Stimulated activated CD4-positive, alpha-beta T cell treated with anti-CD3 and anti-CD28 coated beads, Interleukin-1b, Interleukin-23, amount 100 ng/mL, for 24 hours (primary cell): ENCODE measurements at places on chromosomes 4 and X.
A peak's percentile ranks its signal among the peaks of the same experiment; 100 is the strongest.

DNA sequence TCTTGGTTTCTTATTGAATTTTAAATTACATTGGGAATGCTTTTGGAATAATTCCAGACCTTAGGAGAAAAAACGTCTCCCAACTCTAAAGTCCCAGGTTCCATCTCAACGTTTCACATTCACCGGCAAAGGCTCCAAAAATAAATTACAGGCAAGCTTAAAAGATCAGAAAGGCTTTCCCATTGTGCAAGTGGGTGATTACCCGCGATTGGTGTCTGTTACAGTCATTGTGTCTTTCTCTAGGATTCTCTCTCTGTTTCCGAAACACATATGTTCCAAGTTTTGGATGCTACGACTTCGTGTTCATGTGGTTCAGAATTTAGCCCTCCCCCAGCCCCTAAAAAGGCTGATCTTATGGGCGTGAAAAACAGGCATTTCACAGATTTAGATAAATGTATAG, 41.8 kb downstream of the PALLD start:
- no peak for DNase-seq

DNA sequence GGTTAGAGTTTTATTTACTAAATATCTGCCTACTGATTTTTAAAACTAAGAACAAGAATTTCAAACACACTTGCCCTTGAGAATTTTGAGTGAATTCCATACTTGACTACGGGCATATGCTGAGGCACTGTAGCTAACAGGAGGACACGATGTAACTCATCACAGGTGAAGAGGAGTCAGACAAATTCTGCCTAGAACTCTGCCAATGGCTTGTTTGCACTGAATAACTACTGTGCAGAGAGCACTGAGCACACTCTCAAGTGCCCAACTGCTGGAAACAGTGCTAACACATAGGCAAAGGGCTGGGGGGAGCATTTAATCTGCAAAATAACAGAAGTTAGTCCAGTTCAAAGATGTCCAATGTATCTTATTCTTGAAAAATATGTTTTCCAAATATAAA, 104.4 kb downstream of the WDFY3 start:
- DNase-seq, result no peak

DNA sequence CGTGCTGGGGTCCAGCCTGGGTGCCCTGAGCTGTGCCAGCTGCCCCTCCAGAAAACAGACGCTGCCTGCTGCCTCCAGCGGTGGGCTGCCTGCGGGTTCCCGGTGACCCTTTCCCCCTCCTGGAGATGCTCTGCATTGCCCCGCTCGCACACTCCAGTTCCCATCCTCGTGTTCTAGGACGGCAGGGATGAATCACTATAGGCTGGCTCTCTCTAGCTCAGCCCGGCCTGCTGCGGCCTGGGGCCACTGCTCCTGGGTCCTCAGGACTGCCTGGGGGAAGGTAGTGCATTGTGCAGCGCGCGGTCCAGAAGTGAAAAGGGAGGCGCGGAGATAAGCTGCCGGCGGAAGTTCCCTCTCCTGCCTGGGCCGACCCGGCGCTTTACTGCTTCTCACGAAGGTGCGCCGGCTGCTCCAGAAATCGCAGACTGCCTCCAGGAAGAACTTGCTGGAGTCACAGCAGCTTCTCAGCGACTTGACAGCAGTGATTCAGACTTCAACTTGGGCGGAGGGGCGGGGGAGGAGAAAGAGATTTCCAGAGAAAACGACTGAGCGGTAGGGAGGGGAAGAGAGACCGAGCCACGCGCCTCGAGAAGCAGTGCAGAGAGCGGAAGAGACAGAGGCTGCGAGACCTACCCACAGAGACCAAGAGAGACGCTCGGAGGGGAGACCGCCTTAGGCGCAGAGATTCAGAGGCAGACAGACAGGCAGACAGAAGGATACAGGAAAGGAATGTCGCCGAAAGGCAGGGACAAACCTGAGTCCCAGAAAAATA, 6.7 kb upstream of the MSX1 start:
- DNase-seq, result no peak

DNA sequence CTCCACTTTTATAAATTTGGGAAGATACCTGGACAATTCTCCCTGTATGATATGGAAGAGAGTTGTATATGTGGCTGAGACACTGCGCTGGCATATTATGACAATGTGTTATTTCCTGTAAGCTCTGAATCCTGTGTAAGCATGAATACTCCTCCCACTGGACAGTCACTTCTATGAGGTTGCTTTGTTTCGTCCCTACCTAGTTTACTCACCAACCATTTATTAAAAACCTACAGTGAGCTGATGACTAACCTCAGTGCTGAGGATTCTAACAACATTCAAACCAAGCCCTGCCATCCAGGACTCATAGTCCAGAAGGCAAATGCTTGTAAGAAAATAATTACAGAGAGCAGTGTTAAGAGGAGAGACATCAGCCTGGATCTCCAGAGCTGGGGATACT, 1632.9 kb upstream of the TENM3 start:
- no peak for DNase-seq

- DNase-seq, result no peak
These were observed 745 bp upstream of the IQSEC2 start for GRCh38 chrX:53281963-53282695.

DNA sequence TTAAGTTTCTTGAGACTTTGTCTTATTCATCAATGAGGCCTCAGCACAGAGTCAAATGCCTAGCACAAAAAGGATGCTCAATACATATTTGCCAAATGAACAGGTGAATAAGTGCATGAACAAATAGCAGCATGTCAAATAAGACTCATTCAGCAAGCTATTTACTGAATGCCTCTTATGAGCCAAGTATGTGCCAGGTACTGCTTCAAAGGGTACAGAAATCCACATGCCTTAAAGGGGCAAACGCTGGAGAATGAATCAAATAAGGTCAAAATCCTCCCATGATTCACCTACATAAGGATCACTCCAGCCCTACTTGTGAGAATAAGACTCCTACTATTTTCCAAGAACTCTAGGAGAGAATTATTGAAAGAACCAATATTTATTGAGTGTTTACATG, 260.2 kb upstream of the CPEB2 start:
- no peak for DNase-seq

DNA sequence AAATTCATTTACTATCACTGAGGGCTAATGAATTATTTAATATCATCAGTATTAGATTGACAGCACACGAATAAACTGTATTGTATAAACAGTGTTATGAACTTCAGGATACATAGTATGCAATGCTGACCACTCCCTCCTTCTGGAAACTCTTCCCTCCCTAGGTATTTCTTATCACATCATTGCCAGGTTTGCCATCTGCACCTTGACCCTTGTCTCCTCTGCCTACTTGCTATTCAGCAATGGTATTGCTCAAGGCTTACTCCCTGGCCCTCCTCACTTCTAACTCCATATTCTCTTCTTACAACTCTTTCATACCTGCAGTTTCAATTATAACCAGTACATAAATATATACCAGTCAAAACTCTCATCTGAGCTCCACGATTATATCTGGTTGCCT, 38.9 kb downstream of the ATP8A1 start:
- no peak for DNase-seq

DNA sequence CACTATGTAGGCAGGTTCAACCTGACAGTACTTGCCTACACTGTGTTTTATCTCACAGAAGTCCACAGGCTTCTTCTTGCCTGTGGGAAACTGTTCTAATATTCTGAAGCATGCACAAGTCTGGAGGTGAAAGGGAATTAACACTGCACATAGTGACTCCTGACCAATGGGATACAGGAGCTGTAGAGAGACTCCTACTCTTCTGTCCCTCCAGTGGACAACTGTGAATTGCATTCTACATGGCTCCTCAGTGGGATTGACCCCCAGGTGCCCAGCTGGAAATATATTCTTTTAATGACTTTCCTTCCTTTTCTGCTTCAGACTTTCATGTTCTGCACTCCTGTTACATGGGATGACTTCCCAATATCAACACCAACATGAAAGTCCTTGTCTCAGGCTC, 8.2 kb upstream of the YIPF6 start:
- DNase-seq, result no peak

GRCh38 chr4:89357787-89358186, 50.2 kb upstream of the GPRIN3 start:
- DNase-seq, result no peak

DNA sequence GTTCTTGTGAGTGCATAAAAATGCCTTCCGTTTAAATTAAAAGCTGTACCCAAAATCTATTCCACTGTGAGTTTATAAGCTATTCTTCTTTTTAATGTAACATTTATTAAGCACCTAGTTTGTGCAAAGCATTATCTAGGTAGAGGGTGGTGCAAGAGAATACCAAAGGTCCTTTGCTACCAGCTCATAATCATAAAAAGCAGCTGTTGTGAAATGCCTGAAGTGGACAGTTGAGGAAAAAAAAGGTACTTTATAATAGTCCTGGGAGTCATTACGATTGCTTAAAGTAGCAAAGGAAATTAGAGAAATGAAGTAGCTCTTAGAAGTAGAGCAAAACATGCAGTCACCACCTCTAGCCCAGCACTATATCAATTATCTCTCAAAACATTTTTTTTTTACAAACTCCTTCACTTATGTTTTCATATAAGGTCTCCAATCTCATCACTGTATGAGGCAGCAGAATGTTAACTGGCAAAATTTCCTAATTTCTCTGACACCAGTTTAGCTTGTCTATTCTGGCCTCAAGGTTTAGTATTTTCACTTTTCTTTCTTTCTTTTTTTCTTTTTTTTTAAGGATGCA, 2.1 kb downstream of the MBNL3 start:
- DNase-seq, result no peak

DNA sequence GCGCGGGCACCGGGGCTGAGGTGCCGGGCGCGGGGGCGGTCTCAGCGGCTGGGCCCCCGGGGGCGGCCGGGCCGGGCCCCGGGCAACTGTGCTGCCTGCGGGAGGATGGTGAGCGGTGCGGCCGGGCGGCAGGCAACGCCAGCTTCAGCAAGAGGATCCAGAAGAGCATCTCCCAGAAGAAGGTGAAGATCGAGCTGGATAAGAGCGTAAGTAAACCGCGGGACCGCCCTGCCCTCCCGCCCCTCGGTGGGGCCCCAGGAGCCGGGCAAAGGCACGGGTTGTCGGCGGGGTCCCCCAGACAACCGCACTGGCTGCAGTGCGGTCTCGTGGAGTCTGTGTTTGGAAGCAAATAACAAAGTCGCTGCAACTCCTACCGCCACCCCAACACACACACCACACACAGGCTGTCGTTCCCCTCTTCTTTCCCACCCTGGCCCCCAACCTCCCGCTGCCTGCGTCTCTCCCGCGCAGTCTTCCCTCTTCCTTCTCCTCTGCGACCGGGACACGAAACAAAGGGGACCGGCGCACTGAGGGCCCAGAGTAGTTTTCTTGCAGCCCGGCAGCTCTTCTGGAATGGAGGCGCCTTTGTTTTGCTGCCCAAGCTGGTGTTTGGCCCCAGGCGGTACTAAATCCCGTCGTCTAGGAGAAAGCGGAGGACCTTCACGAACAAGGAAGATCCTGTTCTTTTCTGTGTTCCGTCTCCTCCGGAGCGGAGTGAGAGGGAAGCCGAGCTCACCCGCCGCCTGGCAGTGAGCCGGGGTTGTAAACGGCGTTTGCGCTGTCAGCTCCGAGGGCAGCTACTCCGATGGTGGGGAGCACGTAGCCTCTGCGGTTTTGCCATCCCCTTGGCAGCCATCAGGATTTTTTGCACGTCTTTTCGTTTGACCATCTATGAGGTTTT, 788 bp downstream of the SAP30 start:
- peak; percentile 12 for DNase-seq

- no peak for DNase-seq
These were observed 70.1 kb downstream of the UNC5C start for GRCh38 chr4:95478679-95479078.

GRCh38 chrX:39939678-39940077, 158.1 kb downstream of the BCOR start:
- no peak for DNase-seq

DNA sequence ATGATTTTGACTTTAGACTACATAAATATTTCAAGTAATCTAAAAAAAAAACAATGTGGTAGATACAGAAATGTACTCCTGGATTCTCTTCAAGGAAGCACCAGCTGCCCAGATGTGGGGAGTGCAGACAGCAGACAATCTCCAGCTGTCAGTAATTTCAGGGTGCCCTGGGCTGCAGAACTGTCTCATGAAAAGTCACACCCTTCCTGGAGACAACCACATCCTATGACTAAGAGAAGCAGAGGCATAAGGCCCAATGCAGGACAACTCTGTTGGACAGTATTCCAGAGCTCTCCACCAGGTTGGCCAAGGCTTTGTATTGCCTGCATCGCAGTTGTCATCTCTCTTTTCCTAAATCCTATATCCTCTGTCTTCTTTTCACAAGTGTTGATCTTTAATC, 34.4 kb upstream of the BLTP1 start:
- DNase-seq, result no peak

DNA sequence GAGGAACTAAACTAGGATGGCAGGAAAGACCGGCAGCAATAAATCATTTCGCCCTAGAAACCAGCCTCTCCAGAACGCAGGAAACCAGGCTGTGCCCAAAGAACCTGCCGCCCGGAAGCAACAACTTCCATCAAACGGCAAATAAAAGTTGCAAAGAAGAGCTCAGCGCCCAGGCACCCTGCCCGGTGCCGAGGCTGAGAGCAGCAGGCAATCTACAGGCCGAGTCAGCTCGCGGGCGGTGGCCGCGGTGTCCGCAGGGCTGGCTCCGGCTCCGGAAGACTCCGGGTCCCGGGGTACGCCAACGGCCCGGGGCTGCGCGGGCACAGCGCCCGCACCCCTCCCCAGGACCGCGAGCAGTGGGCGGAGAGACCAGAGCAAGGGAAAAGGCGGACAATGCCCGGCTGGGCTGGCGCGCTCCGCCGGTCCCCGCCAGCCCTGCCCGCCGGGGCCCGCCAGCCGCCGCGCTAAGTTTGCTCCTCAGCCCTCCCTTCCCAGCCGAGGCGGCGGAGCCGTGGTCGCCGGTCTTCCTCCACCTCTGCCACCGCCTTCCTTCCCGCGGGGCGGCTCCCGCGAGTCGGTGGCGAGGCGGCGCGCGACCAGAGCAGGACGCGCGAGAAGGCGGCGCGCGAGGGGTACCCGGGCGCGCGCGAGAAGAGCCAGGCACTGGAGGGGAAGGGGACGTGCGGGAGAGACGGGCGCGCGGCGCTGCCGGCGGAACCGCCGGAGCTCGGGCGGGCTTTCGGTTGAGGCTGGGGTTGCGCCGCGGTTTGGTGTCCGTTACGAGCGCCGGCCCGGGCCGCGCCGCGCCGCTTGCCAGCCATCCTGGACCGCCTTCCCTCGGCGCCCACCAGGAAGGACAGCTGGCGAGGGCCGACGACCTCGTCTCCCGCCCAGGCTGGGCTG, 733 bp downstream of the FRYL start:
- peak; percentile 44 for DNase-seq

GRCh38 chrX:1212532-1212931, at the start of gene CRLF2:
CRLF2 (minus strand) TSS chrX:1212649; CDS start chrX:1212634, 15 bp downstream.
- DNase-seq, result no peak

GRCh38 chr4:53732661-53733060, 141.4 kb upstream of the LNX1 start:
- DNase-seq, result no peak

DNA sequence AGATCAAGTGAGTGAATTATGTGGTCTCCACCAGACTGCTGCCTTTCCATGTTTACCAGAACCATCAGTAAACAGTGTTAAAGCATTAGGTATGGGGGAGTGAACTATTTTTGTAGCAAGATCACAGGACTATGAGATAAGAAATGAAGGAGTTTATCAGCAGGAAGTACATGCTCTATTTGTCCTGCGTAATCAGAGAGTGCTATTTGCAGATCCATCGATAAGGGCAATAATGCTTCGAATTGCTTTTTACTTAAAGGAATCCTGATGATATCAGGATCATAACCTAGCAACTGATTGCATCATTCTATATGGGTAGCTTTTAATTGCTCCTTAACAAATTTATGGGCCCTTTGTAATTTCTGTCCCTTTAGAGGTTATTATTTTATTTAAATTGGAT, 57.1 kb downstream of the RBM46 start:
- DNase-seq, result no peak

- no peak for DNase-seq
These were observed 37.1 kb upstream of the ADH1C start for GRCh38 chr4:99389606-99390005.

- no peak for DNase-seq
These were observed 518 bp upstream of the SAT1 start for GRCh38 chrX:23782455-23782854.
